ENCODE measurements at places on chromosomes 12 and 14.

GRCh38 chr12:104025771-104026170, 24.2 kb downstream of the GLT8D2 start:
- DNase-seq = no peak

- no peak for DNase-seq
Observed at GRCh38 chr12:6754411-6754810, 1.5 kb upstream of the MLF2 start.

DNA sequence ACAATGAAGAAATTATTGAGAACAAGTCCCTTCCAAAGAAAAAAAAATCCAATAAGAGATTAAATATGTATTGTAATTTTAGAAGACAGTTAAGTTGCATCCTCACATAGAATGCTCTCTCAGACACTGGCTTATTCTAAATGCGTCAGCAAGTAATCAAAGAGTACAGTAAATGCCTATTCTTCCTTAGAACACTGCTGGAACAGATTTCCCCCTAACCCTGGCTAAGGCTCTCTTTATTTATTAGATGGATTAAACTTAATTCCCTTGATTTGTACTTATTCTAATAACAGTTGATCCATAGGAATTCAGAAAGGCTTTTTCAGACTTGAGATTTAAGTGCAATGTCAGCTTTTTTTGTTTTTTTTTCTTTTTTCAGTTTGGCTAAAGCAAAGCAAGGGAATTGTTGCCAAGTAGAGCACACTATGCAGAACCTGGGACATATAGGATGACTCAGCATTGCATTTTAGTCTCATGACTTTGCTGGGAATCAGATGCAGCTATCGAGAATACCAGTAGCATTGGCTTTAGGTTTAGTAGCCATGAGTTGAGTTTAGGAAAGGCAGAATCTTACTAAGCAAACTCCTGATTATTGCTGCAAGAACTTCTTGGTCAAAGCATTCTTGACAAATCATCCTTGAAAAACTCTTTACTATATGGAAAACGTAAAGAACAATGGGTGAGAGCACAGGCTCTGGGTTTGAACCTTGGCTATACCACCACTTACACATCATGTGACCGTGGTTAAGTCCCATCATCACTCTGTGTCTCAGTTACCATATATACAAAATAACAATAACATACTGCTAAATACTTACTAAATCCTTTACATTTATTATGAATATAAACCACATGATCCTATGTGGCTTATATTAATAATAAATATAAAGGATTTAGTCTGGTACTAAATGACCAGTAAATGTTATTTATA, 26.7 kb downstream of the MED21 start:
- DNase-seq = no peak

- peak; percentile 87 for DNase-seq
Observed at GRCh38 chr14:21476523-21476924, 235 bp downstream of the RAB2B start.

- peak; percentile 60 for DNase-seq
Observed at GRCh38 chr12:12839873-12840579, 26.9 kb downstream of the DDX47 start.

- DNase-seq = no peak
Observed at GRCh38 chr12:49655595-49656236, 32.4 kb downstream of the PRPF40B start.

GRCh38 chr14:68306934-68307789, 485.7 kb downstream of the ZFP36L1 start:
- no peak for DNase-seq

DNA sequence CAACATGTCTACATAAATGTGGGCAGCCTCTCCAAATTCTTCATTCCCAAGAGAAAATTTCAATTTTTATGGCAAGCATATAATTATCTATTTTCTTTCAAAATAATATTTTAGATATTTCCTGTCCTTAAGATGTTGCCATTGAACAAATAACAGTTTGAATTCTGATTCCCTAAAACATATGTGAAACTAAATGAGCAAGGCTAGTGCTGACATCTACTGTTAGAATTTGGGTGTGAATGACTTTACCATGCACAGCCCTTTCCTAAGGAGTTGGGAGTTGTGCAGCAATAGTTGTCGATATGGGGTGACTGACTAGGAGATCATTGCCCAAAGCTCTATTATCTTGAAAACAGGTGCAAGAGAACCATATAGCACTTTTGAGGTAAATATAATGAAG, 108.2 kb upstream of the SLC38A4 start:
- no peak for DNase-seq

- DNase-seq = no peak
Observed at GRCh38 chr14:85273099-85273677, 256.8 kb upstream of the FLRT2 start.
